GM12878 (cell line): ENCODE measurements at places on chromosomes 2 and 18. TPM values are rescaled to one million over a fixed set of nuclear protein-coding genes. Genes with fewer than 3 reads are reported as not detected.

Gene ATOH8
- polyA plus RNA-seq = not detected in 2 replicates

DNA sequence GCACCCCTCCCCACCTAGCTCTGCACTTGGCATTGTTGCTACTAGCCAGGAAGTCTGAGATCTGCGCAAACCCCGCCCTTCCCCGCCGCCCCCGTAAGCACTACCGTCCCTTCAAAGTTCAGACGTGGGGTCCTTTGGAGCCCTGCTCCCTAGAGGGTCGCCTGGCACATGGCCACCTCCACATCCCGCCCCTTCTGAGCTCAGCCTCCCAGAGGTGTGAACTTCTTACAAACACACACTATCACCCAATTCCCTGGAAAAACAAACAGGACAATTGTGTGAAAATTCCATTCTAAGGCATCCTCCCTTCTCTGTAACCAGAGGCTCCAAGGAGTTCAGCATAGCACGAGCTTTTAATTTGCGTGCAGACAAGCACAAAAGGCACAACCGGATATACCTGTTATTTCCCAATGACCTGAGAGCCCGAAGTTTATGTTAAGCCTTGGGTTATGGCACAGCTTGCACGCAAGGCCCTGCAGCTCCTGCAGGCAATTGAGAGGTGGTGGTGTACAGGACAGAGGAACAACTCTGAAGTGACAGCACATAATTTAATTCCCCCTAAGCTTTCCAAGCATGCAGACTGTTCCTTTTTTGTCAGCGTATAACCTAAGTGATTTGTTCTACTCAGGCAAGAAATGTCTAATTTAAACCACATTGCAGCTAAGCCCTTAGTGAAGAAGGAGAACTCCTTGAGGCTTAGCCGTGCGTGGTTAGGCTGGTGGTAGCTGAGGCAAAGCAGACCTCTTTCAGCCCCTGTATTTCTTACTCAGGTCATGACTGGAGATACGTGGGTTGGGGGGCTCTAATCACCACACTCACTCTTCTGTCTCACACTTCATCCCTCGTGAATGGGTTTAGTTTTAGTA lies 20.3 kb upstream of the CYP1B1 start:
- no peaks in the 10 kb centered on the region for H3K36me3 ChIP-seq
- H3K27me3 ChIP-seq = no peaks in the 10 kb centered on the region
- peak overlapping the region; percentile 80 for H3K27ac ChIP-seq
- no peak for DNase-seq
- peaks cover 34% of the 10 kb centered on the region for H3K4me1 ChIP-seq

- no peaks in the 10 kb centered on the region for H3K4me1 ChIP-seq
- DNase-seq = no peak
- H3K4me3 ChIP-seq = no peak overlapping the region
- H3K27ac ChIP-seq = no peak overlapping the region
- H3K36me3 ChIP-seq = no peaks in the 10 kb centered on the region
Observed at GRCh38 chr2:222884114-222884771, 23.4 kb downstream of the ACSL3 start.

DNA sequence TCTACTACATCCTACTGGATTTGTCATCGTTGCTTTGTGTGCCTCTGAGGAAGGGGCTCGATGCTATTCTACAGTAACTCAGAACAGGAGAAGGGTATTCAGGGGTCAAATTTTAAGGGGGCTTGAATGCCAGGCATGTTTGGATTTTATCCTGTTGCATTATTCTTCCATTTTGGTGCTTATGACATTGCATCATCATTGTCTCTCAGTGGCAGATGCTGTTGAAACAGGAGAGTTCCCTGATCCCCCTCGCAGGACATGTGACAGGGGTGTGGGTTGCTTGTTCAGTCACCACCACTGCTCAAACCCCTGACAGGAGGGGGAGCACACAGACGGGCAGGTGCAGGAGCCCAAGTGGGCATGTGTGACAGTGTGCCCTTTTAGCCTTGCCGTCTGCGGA lies 156.7 kb downstream of the SLC4A3 start:
- H3K27ac ChIP-seq = no peak overlapping the region
- H3K4me1 ChIP-seq = no peaks in the 10 kb centered on the region
- H3K4me3 ChIP-seq = no peak overlapping the region
- no peaks in the 10 kb centered on the region; the same call in 1 of the 2 replicates for H3K27me3 ChIP-seq
- no peaks in the 10 kb centered on the region for H3K36me3 ChIP-seq

DNA sequence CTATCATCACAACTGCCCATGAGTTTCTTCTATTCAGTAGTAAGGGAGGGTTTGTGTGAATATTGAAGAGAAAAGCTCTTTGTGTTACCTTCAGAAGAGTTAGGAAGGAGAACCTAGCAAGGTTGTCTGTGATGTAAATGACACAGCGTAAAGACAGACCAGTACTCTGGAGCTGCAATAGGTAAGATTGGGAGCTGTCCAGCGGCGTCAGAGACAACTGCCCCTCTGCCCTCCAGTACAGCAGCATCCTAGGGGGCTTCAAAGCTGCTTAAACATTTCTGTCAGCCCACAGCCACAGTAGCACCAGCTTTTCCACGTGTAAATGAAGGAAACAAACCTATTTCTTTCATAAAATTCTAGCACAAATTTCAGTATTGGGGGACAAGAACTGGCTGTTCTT lies 34.5 kb downstream of the NYAP2 start:
- no peaks in the 10 kb centered on the region for H3K4me1 ChIP-seq
- no peaks in the 10 kb centered on the region for H3K27me3 ChIP-seq
- H3K36me3 ChIP-seq = no peaks in the 10 kb centered on the region

Gene ALK
- polyA plus RNA-seq = not detected in 2 replicates

DNA sequence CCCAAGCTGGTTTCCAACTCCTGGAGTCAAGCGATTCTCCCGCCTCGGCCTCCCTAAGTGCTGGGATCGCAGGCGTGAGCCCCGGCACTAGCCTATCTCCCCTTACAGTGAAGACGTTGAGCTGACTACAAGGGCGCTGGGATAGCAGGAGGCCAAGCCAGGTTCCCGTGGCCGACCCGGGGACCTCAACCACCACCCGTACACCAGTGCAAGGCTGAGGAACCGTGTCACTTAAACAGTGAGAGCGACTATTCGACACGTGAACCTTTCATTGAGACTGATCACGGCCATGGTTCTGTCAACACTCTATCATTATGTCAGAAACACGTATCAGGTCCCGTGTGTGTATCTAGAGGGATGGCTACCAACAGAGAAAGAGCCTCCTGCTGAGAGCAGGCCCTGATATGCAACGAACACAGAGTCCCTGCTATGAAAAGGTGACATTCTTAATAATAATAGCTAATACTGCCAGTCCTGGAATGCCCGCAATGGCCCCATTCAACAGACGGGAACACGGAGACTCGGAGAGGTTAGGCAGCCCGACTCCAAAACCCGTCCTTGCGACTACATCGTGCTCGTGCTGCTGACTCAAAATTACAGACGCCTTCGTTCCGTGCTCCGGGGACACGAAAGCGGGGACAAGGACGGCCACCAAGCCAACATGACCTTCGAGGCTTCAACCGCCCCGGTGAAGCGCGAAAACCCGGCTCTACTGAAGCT lies 833 bp downstream of the AFG3L2 start:
- peak overlapping the region; percentile 99 for H3K4me3 ChIP-seq
- peaks cover 3% of the 10 kb centered on the region; the same call in 1 of the 2 replicates for H3K36me3 ChIP-seq
- H3K27ac ChIP-seq = peak overlapping the region; percentile 93
- peaks cover 3% of the 10 kb centered on the region; the same call in 1 of the 2 replicates for H3K4me1 ChIP-seq

Gene SH2D6
- polyA plus RNA-seq = 0.40 TPM in 1 of 2 replicates, not detected in the other

- H3K4me3 ChIP-seq = no peak overlapping the region
- no peak for DNase-seq
- H3K4me1 ChIP-seq = no peaks in the 10 kb centered on the region
- H3K27me3 ChIP-seq = peaks cover 12% of the 10 kb centered on the region; the same call in 1 of the 2 replicates
Observed at GRCh38 chr2:157874348-157874747, 1.8 kb downstream of the ACVR1 start.

DNA sequence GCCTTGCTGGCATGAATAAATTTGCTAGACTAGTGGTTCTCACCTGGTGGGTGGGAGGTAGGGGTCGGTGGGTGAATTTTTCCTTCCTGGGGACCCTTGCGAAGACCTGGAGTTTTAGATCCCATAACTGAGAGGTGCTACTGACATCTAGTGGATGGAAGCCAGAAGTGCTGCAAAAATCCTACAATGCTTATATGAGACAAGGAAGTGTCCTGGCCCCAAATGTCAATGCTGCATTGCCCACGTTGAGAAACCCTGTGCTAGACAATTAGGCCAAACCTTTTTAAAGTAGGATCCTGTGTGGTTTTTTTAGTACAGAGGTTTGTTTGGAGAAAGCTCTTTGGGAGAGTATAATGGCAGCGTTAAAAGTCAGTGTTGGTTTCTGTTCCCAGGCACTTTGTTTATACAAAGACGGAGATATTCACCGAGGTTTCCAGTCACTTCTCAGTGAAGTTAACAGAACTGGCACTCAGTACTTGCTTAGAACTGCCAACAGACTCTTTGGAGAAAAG lies 9.6 kb downstream of the SERPINB8 start:
- H3K27me3 ChIP-seq = no peaks in the 10 kb centered on the region
- no peak for DNase-seq
- no peak overlapping the region for H3K4me3 ChIP-seq
- peaks cover 6% of the 10 kb centered on the region for H3K4me1 ChIP-seq

DNA sequence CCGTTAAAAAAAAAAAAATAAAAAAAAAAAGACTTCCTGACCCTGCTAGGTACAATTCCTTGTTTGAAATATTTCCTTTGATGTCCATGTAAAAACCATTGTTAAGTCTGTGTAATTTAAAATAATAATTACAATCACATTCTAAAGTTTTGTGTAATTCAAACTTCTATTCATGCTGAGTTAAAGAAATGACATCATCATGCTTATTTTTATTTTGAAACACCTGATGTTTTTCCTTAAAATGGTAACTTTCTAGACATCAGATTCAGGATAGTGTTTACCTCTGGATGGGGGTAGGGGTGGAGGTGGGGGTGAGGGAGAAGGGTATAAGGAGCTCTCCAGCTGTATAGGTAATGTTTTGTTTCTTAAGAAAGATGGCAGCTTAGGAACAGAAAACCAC lies 92.8 kb downstream of the ADCYAP1 start:
- DNase-seq = no peak
- H3K4me3 ChIP-seq = no peak overlapping the region

GRCh38 chr18:12053289-12053688 lies 40.4 kb upstream of the ANKRD62 start:
- peaks cover 32% of the 10 kb centered on the region for H3K4me1 ChIP-seq
- H3K27ac ChIP-seq = no peak overlapping the region; the same call in 1 of the 2 replicates
- no peaks in the 10 kb centered on the region for H3K27me3 ChIP-seq
- no peaks in the 10 kb centered on the region for H3K36me3 ChIP-seq
- DNase-seq = no peak
